Natural killer cell treated with Interleukin-12 subunit alpha and Interleukin-12 subunit beta and Interleukin-15 and Interleukin-18, amount 100 ng/mL, for 72 hours (primary cell): ENCODE measurements at places on chromosomes 12 and 14.

GRCh38 chr14:71932229-71932981, at the start of gene RGS6:
TSS of gene RGS6 (plus strand) at chr14:71932429.
- no peak for DNase-seq

DNA sequence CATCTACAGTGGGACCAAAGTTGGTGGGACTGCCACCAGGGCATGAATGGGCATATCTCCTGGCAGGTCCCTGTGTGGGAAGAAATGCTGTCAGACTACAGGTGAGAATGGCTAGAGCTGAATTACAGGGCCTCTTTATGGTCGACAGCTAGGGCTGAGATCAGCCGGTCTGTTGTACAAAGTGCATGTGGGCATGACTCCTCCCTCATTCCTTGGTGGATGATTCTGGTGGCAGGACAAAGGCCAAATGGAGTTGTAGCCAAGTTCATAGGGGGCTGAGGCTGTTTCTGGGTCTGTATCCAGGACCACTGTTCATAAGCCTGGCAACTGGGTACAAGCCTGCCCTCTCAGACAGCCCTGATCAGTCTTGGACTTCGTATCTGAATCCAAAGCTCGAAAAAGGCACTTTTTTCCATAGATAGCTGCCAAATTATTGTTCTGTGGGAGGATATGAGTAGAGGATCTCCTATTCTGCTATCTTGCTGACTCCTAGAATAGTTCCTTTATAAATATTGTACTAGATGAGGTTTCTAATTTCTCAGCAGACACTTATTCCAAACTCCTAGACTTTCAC, 460.8 kb downstream of the TMEM117 start:
- no peak for DNase-seq

- no peak for DNase-seq
These were observed 463.6 kb upstream of the CCDC196 start for GRCh38 chr14:66022526-66022925.

- DNase-seq = no peak
These were observed 131.2 kb downstream of the SNAPC1 start for GRCh38 chr14:61893371-61893940.

GRCh38 chr12:89984846-89985245, 276.2 kb upstream of the ATP2B1 start:
- no peak for DNase-seq

- DNase-seq = no peak
These were observed 264.1 kb upstream of the PRKD1 start for GRCh38 chr14:30191639-30192279.

DNA sequence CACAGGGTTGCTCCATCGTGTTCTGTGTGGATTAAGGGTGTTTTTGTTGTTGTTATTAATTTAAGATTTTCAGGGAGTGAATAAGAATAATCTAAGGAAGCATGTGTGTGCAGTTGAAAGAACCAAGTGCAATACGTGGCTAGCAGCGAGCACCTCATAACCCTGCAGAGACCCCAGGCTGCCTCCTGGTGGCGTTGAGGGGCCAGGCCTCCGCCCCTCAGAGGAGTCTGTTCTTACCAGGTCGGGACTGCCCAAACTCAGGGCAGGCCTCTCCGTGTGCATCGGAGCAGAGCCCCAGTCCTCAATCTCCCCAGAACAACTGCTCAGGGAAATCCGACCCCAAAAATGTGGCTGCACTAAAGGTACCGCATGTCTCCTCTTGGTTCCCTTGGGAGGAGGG, 36.8 kb downstream of the IL31 start:
- DNase-seq = no peak

DNA sequence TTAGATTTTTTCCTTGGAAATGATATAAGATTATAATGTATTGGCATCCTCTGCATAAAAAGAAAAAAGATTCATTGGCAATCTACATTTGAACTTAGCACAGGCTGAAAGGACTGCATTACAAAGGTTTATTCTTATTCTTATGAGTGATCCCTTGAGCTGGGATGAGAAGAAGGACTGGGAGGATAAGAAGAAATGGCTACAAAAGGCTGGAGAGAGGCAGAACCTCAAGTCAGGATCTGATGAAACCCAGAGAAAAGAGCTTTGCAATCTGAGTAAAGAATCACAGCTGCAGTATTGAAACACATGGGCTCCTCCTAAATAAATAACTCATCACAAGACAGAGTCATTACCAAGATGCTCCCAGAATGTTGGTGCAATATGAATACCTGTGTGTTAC, 1635.4 kb upstream of the FLRT2 start:
- DNase-seq = no peak

GRCh38 chr14:72480464-72481243, 413.2 kb downstream of the DPF3 start:
- DNase-seq = no peak

GRCh38 chr14:34837801-34838322, 37.3 kb downstream of the BAZ1A start:
- DNase-seq = no peak

DNA sequence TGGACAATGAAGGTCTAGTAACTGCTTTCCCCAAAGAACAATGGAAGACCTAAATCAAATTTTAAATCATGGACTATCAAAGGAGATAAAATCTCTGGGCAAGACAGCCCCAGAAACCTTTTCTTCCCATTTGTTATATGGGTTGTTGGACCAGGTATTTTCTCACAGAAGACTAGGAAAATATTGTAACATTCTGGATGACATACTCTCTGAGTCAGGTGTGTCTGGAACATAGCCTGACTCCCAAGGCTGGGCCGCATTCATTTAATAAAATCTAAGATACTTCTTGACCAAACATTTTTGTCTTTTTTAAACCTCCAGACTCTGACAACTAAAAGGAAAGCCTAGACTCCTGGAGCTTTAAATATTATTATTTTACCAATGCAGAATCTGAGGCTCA, 87.9 kb downstream of the ATP23 start:
- no peak for DNase-seq

- no peak for DNase-seq
These were observed 72.4 kb upstream of the USP44 start for GRCh38 chr12:95623554-95624170.

DNA sequence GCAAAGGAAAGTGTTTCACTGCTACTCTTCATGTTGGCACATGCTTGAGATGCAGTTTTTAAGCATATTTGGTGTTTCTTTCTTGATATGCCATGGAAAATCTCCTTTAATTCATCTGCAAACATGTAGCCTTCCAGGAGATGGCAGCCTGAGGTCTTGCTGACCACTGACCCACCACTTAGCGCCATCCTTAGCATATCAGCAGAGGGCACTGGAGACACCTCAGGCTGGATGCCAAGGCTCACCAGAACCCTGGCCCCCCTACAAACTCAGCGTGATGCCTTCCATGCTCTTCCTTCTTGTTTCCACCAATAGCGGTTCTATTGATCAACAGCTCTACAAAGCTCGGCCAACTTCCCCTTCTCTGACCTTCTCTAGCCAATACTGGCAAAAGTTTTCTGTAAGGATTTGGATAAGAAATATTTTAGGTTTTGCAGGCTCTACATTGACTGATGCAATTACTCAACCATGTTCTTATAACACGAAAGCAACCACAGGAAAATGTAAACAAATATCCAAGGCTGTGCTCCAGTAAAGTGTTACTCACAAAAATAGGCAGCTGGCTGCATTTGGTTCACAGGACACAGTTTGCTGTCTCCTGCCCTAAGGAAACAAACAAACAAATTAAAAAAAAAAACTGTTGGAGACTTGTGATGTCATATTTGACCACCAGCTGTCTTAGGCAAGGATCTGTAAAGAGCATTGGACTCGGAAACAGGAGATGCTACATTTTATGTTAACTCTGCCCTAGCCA, 209.7 kb downstream of the SLC15A4 start:
- no peak for DNase-seq

- no peak for DNase-seq
These were observed 25.7 kb downstream of the CHGA start for GRCh38 chr14:92948647-92949046.

GRCh38 chr14:53951627-53952303, 4.9 kb downstream of the BMP4 start:
- DNase-seq = no peak

DNA sequence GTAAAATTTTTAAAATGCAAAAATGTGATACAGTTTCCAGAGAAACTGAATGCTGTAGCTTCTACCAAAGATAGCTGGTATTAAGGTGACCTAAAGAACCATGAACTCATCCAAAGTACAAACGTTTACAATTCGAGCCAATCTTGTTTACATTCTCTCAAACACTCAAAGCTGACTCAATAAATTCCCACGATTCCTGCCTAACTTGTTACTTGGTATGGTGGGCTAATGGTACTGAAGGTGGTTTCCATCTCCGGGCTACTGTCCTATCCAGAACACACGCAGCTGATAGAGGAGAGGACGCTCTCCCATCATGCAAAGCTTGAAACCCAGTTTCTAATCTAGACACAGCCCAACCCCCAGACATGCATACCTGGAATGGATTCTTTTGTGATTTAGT, 31.5 kb downstream of the RAD9B start:
- DNase-seq = no peak

GRCh38 chr12:38664661-38665269, 240.6 kb downstream of the CPNE8 start:
- DNase-seq = no peak

GRCh38 chr12:144650-145284, 69.2 kb downstream of the SLC6A12 start:
- DNase-seq = no peak

DNA sequence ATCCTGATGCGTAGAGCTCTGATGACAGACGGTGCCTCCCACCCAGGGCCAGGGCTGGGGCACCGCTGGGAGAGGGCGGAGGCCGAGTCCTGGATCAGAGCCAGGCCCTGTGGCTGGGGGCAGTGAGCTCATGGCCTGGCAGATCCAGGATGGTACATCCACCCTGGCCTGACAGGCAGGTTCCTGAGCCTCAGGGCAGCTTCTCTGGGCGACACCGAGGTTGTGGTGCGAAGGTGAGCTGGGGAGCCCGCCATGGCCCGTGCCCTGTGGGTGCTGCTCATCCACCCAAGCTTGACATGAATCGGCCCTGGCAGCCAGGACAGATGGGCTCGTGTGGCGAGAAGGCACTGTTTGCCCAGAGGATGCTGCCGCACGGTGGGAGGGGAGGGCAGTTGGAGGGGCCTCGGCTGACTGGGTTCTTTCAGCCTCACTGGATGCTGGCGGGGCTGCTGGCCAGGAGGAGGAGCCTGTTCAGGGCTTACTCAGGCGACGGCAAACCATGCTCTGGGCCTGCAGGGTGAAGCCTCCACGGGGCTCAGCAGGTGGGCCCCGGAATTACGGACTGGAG, 16.6 kb downstream of the LRTM2 start:
- DNase-seq = no peak

GRCh38 chr12:123398177-123398549, 14.2 kb downstream of the KMT5A start:
- no peak for DNase-seq

GRCh38 chr12:59886131-59886733, 290.4 kb downstream of the SLC16A7 start:
- no peak for DNase-seq

GRCh38 chr12:20628226-20628787, 66.8 kb upstream of the SLCO1C1 start:
- no peak for DNase-seq

GRCh38 chr14:27995691-27996090, 770.9 kb upstream of the FOXG1 start:
- no peak for DNase-seq

- DNase-seq = no peak
These were observed 52.2 kb upstream of the TRHDE start for GRCh38 chr12:72219937-72220336.

GRCh38 chr12:42960087-42960527, 370.6 kb upstream of the PRICKLE1 start:
- no peak for DNase-seq

DNA sequence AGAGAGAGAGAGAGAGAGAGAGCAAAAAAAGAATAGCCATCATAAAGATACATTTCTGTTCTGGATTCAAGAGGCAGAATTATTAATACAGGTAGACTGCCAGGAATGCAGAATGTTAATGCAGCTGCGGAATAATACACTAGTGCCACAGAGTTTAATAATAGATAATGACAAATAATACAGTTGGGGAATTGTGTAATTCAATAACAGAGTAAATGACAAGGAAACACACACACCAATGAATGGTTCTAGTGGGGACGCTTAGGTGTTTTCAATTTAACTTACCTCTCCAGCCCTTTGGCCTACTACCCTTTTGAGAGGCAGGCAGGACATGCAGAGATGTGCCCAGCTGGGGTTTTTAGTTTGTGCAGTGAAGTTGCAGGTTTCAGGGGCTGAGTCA, 313.9 kb downstream of the NRXN3 start:
- no peak for DNase-seq

GRCh38 chr12:108724890-108725151, 6.5 kb downstream of the CORO1C start:
- DNase-seq = no peak

DNA sequence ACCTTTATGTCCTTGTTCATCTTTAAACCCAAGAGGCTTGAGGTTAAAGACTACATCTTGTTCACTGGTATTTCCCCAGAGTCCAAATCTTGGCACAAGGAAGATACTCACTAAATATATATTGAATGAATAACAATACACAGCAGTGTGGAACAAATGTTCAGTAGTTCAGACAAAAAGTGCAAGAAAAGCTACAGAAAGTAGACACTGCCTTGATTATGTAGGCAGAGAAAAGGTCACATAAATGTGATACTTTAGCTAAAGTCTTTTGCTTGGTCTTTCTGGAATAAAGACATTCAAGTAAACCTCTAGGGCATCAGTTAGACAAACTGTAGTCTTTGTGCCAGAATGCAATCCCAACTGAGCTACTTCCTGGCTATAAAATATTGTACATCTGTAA, 157.0 kb downstream of the TMEM117 start:
- no peak for DNase-seq

GRCh38 chr14:104923640-104924420, 849 bp upstream of the PLD4 start:
- no peak for DNase-seq

DNA sequence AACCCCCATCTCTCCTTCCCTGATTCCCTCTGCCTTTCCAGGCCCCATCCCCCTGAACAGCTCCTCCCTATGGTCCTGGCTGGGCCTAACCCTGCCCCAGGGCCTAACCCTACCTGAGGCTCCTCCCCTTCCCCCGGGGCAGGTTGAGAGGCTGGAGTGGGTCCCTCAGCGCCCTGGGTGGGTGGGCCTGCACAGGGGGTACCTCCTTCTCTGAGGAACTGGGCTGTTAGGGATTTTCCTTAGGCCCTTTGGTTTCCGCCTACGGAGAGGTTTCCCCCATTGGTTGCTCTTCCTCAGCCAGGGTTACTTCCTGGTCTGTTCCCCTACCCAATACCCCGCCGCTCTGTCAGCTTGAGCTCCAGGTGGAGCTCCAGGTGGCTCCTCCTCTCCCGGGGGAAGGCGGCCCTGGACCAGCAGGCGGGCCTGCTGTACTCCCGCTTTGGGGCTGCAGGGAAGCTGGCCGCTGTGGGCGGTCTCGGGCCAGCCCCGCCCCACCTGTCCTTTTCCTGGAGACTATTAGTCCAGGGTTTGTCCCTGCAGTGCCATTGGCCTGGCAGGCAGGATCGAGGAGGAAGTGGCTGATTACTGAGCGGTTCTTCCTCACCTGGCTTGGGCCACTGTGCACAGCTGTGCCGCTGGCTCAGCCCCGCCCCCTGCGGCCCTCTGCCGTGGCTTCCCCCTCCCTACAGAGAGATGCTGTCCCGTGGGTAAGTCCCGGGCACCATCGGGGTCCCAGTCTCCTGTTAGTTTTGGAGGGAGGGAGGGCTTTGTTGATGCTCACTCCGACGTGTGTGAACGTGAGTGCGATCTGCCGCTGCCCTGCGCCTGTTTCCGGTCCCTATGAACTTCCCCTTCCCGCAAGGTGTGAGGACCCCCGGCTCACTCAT, 2.5 kb downstream of the C12orf57 start:
- no peak for DNase-seq

GRCh38 chr12:94143438-94143837, 4.9 kb upstream of the PLXNC1 start:
- DNase-seq = no peak
